ENCODE measurements at places on chromosomes 11 and 22. TPM values are rescaled to one million over a fixed set of nuclear protein-coding genes. Genes with fewer than 3 reads are reported as not detected.

The IL18BP gene
- polyA plus RNA-seq: 0.44 TPM

The CASP4 gene
- polyA plus RNA-seq: 76.3 TPM

The PKNOX2 gene
- polyA plus RNA-seq: 0.08 TPM

The OR8B8 gene
- not detected for polyA plus RNA-seq

The NUDT22 gene
- polyA plus RNA-seq: 74.5 TPM

The SORL1 gene
- polyA plus RNA-seq: 0.30 TPM

The CHST1 gene
- polyA plus RNA-seq: 0.06 TPM

The TMEM132A gene
- polyA plus RNA-seq: 10.1 TPM

The UCP3 gene
- 0.22 TPM for polyA plus RNA-seq
